ENCODE measurements at places on chromosomes 1 and 21.

- no peak for DNase-seq
Measured at GRCh38 chr1:236920286-236920894, 83.9 kb downstream of the MT1HL1 start.

- no peak for DNase-seq
Measured at GRCh38 chr1:94831641-94832040, 11.5 kb downstream of the SLC44A3 start.

DNA sequence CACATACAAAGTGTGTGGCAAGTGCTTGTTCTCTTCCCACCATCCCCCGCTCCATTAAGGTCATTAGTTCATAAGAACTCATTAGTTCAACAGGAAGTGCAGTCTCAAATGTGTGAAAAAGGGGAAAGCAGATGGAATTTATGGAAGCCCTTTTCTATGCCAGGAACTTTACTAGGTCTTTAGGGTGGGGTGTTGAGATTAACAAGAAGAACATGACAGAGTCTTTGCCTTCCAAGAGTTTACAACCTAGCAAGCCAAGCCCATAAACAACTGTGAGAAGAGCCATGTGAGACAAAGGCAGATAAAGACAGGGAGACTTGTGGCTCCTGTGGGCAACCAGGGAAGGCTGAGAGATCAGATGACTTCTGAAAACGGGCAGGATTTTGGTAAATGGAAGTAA lies 21.4 kb downstream of the PLEKHA6 start:
- no peak for DNase-seq

GRCh38 chr1:104238991-104239390 lies 489.3 kb downstream of the AMY1C start:
- DNase-seq: no peak

GRCh38 chr1:39360731-39361130 lies 130.7 kb upstream of the BMP8A start:
- DNase-seq: no peak

GRCh38 chr1:233442026-233442780 lies 114.7 kb downstream of the MAP3K21 start:
- no peak for DNase-seq

DNA sequence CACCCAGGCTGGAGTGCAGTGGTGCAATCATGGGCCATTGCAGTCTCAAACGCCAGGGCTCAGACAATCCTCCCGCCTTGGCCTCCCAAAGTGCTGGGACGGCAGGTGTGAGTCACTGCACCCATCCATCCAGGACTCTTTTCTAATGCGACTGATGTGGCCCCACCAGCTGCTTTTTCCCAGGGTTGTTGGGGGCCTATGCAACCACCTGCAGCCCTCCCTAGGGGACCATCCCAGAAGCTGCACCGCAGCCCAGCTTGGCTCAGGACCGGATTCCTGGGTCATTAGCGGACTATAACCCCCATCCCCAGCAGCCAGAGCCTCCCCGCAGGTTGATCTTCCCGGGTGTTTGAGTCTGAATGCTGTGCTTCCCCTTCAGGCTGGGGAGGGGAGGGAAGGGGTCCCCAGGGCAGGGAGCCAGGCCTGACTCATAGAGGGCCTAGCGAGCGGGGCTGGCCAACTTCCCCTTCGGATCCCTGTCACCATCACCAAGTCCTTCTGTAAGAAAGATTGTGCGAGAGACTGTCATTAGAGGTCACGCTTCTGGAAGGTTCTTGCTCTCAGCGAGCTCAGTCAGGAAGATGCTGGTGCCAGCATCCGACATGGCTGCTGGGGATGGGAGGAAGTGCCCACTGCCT lies 108.7 kb upstream of the ACTRT2 start:
- DNase-seq: no peak

- DNase-seq: no peak
Measured at GRCh38 chr1:214108097-214108446, 120.3 kb downstream of the PROX1 start.

DNA sequence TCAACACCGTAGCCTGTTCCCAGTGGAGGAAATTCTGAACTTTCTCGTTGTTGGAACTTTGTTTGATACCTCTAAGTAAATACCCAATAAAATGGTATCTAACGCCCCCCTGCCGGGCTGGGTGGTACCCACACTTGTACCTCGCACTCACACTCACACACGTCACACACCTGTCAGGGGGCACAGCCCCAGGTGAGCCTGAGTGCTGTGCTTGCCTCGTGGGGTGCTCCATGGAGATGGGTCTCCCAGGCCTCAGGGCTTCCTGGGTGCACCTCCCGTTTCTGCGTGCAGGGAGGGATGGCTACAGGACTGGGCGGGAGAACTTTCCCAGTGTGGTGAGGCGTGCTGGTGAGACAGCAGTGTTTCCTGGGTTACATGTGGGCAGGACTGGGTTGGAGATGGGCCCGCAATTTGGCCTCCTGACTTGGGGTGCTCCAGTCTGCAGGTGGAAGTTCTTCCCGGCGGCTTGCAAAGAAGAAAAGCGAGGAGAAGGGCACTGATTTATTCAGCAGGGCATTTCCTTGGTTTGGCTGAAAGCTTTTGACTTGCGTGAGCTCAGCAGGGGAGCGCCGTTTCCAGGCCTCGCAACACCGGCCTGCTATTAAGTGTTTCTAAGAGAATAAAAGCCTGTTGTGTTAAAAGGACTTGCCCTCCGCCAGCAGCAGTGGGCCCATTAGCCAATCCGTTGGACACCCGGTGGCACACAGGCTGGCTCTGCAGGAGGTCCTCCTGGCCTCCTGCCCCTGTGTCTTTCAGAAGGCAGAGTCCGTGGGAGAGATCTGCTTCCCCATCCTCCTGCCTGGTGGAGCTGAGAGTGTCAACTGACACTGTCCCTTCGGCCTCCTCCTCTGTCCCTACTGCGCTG lies 79.7 kb downstream of the KIF26B start:
- DNase-seq: no peak

- no peak for DNase-seq
Measured at GRCh38 chr1:23593556-23594148, 34.4 kb upstream of the ID3 start.

GRCh38 chr1:198185759-198186158 lies 29.0 kb downstream of the NEK7 start:
- DNase-seq: no peak

- DNase-seq: no peak
Measured at GRCh38 chr1:156740237-156740740, 599 bp downstream of the MRPL24 start.

- DNase-seq: no peak
Measured at GRCh38 chr1:221241592-221241991, 362.3 kb downstream of the HLX start.

DNA sequence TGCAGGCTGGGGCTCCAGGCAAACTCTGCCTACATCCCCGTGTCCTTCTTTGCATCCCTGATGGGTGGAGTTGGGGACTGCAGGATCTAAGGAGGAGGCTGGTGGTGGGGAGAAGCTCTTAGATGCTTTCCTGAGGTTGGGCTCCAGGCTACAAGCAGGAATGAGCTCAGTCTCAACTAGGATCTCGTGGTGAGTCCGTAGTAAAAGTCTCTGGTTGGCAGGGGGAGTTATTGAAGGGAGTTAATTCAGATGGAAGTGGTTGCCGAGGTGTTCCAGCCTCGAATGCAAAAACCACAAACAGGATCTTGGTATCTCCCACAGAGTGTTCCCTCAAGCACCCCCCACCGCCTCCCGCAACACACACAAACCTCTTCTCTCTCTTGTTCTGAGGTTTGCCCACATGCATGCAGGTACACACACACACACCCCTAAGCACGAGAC lies 35.0 kb downstream of the TMCC2 start:
- no peak for DNase-seq

DNA sequence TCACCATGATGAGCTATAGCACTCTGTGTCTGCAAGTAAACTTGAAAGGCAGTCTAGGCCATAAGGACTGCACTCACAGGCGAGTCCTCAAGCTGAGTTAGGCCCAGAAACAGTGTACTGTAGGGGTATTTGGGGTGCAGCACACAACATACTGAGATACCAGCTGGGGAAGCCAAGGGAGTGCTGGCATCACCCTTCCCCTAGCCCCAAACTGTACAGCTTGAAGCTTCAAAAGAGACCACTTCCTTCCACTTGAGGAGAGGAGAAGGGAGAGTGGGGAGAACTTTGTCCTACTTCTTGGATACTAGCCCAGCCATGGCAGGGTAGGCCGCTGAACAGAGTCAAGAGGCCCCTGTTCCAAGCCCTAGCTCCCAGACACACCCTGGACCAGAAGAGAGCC lies 24.2 kb upstream of the SNX7 start:
- DNase-seq: no peak

GRCh38 chr1:199362996-199363395 lies 664.5 kb upstream of the NR5A2 start:
- no peak for DNase-seq

GRCh38 chr21:28884481-28884880 lies 108.2 kb downstream of the LTN1 start:
- DNase-seq: peak; percentile 4

DNA sequence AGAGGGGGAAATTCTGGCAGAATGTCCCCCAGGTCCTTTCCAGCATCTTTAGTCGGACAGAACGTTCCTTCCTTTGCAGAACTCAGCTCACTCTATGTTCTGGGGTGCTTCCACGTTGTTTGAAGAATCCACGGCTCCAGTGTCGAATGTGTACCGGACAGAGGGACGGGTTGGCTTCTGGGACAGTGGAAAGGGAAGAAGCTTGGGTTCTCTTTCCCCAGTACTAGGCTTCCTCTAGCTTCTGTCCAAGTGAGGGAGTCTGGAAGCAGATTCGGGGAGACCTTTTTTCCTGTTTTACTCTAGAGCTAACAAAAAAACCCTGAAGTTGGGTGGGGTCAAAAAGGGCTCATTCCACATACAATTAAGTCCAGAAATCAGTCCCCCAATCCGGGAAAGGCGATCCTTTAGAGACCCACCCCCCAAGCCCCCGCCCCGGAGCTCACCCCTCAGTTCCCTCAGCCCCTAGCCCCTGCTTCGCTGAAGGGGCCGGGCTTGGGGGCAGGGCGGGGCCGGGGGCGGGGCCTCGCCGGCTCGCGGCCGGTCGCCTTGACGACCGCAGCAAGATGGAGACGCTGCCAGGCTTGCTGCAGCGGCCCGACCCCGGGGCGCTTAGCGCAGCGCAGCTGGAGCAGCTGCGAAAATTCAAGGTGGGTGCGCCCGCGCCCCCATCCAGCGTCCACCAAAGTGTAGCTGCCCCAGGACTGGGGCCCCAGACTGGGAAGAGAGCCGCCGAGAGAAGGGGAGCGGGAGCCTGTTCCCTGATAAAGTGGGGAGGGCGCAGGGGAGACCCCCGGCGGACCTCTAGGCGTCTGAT lies at the start of gene RIIAD1:
RIIAD1 (plus strand) TSS at position 549 of the 814 bp plus-strand sequence; CDS start at position 564, 15 bp downstream.
- peak; percentile 44 for DNase-seq

GRCh38 chr1:155379631-155380090 lies 59.0 kb downstream of the RUSC1 start:
- no peak for DNase-seq

DNA sequence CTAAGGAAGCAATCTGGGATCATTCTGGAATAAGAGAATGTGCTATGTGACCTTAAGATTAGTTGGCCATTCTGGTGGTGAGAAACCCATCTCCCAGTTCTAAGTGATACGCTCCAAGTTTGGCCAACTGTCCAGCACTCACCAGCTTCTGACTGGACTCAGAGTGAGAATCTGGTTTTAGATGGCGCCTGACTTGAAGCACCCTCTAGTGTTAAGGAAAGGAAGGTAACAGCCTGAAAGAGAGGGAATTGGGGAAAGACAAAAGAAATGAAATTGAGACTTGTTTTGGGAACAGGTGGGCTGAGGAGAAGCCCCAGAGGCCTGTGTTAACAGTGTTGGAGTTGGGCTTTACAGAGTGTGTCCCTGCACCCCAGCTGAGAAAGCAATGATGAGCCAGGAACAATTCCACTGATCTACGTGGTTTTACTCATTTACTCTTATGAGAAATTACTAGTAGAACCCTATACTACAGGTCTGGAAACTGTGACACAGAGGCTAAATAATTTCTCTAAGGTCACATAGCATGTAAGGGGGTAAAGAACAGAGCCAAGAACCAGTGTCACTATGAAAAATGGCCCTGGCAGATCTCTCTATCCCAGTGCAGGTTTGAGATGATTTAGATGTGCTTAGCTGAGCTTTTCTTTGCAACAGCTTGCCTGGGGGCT lies 9.3 kb upstream of the FCAMR start:
- no peak for DNase-seq

DNA sequence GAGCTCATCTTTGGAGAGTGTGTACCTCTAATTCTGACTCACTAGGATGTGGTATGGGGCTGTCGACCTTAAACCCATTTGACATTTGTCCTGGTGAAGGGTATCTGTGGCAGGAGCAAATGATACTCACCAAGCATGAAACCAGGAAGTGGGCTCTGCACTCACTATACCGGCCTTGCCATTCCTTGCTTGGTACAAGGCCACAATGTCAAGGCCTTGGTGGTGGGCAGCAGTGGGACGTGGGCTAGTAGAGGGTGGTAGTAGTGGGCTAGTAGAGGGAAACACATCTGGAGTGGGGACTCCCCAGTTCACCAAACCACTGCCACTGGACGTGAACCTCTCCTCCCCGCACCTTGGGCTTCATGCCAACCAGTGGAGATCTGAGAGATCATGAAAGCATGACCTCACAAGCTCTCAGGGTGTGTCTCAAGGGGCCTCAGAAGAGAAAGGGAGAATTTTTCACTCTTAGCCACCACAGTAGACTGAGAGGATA lies 11.5 kb downstream of the TNFSF4 start:
- peak; percentile 78 for DNase-seq

DNA sequence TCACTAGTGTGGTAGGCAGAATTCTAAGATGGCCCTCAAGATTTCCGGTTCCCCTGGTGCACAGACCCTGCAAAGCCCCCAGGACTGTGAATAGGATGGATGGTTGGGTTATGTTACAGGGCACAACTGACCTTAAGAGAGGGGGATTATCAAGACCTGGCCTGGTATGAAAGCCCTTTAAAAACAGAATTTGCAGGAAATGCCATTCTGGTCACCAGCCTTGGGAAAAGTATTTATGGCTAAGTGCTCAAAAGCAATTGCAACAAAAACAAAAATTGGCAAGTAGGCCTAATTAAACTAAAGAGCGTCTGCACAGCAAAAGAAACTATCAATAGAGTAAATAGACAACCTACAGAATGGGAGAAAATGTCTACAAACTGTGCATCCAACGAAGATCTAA lies 144.7 kb upstream of the EDN2 start:
- DNase-seq: no peak

GRCh38 chr1:1974834-1975233 lies 28.8 kb downstream of the CFAP74 start:
- no peak for DNase-seq

DNA sequence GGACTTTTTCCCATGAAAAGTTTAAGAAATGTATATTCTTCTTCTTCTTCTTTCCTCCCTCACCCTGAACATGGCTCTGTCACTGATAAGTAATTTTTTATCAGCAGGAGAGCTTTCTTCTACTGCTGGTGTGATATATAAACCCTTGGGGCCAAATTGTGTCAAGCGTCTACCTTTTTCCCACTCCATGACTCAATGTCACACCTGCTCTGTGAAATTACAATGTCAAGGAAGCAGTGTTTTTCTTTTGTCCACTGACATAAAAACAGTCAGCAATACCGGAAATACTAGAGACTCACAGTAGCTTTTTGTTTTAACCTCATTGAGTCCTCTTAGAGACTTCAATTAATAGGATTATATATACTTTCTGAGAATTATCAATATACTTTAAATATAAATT lies 416.2 kb upstream of the ADGRL4 start:
- DNase-seq: no peak
